NCI-H1105 (cell line): ENCODE measurements at places on chromosomes 3 and 15.
A peak's percentile ranks its signal among the peaks of the same experiment; 100 is the strongest.

GRCh38 chr15:67009576-67010569 lies 55.5 kb upstream of the SMAD3 start:
- DNase-seq = no peak

GRCh38 chr3:113968986-113969385 lies 21.2 kb downstream of the ZDHHC23 start:
- DNase-seq = peak; percentile 3

GRCh38 chr3:82085356-82085755 lies 323.9 kb upstream of the GBE1 start:
- no peak for DNase-seq

DNA sequence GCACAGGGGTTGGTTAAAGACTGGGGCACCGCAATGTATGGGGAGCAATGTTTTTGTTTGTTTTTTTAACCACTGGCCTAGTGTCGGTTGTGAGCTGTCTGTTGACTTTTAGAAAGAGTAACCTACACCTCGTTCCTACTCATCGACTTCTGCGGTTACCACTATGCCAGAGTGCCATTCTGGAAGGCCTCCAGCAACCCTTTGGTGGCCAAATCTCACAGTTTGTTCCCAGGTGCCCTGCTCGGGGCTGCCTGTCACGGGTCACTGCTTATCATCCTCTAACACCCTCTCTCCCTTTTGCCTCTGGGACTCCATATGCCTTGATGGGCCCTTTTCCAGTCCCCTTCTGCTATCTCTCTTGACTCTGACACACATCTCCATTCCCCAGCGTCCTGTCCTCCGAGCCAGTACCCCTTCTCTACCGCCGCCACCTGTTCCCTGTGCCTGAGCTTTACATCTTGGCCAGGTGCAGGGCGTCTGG lies 290.4 kb upstream of the C2CD4B start:
- DNase-seq = no peak

GRCh38 chr3:140188285-140188684 lies 253.3 kb downstream of the CLSTN2 start:
- peak; percentile 44 for DNase-seq

- no peak for DNase-seq
These were observed 272.7 kb downstream of the MECOM start for GRCh38 chr3:169390741-169391305.
